ENCODE measurements at places on chromosomes 1 and 21.
A peak's percentile ranks its signal among the peaks of the same experiment; 100 is the strongest.

DNA sequence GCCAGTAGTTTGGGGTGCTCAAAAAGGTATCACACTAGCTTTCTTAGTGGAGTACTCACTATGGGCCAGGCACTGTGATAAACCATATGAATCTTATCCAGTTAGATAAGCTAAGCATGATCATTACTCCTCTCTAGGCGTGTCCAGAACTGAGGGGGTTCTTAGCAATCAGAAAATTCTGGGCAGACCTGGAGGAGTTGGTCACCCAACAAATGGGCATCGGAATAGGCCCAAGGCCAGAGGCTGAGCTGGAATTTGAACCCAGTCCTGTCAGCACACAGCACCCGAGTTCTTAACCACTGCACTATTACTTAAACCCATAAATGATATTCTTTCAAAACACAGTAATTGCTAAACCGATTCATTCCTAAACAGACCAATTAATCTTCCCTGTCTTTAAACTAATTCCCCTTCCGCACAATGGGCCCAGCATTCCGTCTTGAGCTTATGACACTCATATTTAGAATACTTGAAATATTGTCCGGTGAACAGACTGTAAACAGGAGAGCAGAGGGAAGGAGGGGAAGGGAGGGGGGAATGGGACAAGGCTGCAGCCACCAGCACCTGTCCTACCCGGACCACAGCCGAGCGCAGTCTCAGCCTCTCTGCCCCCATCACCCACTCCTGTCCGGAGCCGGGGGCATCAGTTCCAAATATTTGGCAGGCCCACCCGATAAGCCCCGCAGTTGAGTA, 113.0 kb upstream of the GADD45A start:
- DNase-seq = no peak

DNA sequence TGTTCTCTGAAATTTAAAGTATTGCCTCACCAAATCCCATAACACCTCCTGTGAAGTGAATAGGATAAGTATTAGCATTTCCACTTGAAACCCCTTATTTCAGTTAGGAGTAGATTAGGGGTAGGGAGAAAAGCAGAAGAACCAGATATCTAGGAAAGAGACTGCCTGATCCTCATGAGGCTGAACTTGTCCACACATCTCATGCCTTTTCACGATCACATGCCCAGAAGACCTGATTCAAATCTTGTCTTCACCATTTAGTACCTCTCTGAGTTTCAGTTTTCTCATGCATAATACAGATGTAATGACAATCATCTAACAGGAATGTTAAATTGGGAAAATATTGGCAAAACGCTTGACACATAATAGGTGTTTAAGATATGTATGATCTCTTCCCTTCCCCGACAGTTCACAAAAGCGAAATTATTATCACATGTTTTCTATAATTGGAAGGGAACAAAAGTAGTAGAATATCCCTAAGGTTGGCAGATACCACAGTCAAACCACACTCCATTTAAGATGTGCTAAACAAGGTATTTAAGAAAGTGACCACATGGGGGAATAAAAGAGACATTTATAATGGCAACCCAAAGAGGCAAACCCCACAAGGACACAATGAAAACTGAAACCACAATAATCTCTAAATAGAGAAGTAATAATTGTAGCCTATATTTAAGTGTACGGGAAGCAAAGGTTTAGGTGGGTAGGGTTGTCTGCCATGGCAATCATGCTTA, 25.2 kb downstream of the GFI1 start:
- no peak for DNase-seq

- DNase-seq = no peak
Measured at GRCh38 chr1:156191292-156191964, 2.5 kb upstream of the SLC25A44 start.

DNA sequence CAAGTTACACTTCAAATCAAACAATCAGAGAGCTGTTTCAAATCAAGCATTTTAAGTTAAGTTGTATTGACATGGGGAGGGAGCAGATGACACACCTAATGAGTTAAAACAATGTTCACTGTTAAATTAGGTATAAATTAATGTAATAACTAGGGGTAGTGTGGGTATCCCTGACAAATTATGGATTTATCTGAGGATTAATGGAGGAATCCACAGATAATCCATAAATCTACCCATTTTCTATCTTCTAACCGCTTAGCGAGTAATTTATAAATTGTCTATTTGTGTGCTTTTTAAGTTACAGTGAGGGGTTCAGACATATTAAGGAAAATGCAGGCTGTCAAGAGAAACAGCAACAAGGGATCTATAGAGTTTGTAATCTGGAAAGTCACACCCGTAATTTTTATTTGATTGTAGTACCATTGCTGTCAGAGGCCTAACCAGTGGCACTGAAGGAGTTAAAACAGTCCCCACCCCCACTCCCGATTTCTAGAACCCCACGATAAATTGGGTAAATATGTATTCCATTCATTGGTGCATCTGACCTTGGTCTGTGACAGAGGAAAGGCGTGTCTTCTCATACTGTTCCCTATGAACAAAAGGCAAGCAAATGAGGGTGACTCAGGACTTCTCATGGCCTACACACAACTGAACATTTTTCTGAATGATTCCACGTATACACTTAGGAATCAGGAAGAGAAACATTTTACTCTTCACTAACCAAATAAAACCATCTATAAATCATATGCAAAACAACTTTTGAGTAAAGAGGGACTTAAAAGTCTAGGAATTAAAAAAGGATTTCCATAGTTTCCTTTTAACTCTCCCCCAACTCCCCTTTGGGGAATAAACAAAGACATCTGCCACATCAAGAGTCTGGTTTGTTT, 7.4 kb downstream of the IRF2BP2 start:
- no peak for DNase-seq

GRCh38 chr1:197127246-197127912, 19.1 kb downstream of the ASPM start:
- DNase-seq = no peak

DNA sequence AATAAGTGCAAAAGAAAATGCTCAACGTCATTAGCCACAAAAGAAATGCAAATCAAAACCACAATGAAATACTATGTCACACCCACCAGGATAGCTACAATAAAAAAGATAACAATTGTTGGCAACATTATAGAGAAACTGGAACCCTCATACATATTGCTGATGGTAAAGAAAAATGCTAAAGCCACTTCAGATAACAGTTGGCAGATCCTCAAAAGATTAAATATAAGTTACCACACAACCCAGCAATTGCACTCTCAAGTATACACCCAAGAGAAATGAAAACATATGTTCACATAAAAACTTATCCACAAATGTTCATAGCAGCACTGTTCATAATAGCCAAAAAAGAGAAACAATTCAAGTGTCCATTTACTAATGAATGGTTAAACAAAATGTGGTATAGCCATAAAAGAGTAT, 20.7 kb downstream of the TRIM33 start:
- DNase-seq = no peak

GRCh38 chr1:243390162-243390791, 134.4 kb downstream of the SDCCAG8 start:
- peak; percentile 13 for DNase-seq

- DNase-seq = no peak
Measured at GRCh38 chr21:38082936-38083485, 166.8 kb upstream of the KCNJ6 start.

GRCh38 chr21:21175798-21176334, 177.7 kb downstream of the NCAM2 start:
- no peak for DNase-seq

GRCh38 chr1:30888391-30888790, 20.2 kb downstream of the SDC3 start:
- peak; percentile 97 for DNase-seq

DNA sequence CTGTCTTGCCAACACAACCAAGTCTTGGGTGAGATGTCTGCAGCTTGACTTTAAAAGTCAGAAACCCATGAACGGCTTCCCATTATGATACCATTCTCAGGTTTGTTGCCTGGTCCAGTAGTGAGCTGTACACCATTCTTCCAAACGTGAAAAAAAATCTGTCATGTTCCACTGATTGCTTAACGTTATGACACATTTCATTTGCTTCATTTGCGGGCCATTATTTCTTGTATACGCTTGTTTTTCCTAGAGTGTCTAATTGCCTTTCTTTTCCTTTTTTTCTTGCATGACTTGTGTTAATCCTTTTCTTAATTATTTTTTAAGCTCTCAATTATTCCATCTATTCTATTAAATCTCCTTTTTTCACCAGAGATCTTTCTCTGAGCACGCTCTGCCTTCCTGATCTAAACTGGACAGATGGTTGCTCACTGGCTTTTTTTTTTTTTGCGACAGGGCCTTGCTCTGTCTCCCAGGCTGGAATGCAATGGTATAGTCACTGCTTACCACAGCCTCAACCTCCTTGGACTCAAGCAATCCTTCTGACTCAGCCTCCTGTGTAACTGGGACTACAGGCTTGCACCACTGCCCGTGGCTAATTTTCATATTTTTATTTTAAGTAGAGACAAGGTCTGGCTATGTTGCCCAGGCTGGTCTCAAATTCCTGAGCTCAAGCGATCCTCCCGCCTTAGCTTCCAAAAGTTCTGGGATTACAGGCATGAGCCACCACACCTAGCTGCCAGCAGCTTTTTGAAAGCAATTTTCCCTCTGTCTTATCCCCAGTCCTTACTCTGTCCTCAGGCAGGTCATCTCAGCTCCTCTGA, 31.7 kb upstream of the CAMTA1 start:
- no peak for DNase-seq

DNA sequence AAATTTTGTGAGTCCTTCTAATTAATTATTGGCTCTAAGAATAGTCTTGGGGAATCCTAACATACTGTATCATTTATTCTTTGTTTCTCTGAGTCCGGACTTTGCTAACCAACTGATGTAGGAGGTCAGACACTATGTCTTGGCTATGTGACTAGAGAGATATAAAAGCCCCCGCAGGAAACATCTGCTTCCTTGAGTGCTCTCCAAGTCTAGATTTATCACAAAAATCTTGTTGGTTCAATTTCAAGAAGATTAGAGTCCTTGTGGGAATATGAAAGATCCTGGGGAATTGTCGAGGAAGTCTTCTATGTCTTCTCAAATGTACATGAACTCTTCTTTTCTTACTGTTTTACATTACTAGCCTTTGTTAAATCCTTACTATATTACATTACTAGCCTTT, 1712.5 kb downstream of the NCAM2 start:
- no peak for DNase-seq

GRCh38 chr1:2174348-2175054, 20.1 kb downstream of the FAAP20 start:
- peak; percentile 60 for DNase-seq

DNA sequence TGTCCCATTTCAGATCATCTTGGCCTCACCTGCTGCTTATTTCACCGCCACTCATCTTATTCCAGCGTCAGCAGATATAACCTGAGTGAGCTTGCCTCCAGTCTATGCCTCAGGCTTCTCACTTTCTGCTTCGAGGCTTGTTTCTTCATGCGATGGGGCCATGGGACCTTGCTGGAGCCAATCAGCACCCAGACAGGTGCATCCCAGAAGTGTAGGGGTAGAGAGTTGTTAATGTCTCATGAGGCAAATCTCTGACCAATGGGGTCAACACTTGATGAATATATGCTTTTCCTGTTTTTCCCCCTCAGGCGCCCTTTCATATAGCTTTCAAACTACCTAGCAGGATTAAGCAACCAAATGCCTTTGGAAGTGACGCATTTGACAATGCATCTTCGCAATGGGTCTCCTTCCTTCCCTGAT, 935 bp upstream of the YIPF1 start:
- no peak for DNase-seq

DNA sequence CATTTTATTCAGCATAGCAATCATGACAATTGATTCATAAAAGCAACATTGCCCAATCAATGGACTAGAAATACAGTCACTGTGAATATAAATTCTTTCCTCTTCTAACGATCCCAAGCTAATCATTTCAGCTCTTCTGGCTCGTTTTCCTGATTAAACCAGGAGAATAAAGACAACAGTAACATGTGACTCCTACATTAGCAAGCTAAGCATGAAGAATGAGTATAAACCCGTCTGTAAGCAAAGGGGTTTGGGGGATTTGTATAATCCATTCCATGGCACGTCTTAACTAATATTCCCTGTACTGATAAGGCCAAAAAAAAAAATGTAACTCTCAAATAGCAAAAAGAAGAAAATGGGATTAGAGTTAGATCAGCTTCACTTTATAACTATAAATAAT, 21.6 kb downstream of the IRF2BP2 start:
- no peak for DNase-seq

GRCh38 chr21:46126309-46127238, 28.7 kb downstream of the COL6A2 start:
- peak; percentile 3 for DNase-seq

GRCh38 chr1:45510036-45510971, 10.2 kb downstream of the MMACHC start:
- DNase-seq = no peak

DNA sequence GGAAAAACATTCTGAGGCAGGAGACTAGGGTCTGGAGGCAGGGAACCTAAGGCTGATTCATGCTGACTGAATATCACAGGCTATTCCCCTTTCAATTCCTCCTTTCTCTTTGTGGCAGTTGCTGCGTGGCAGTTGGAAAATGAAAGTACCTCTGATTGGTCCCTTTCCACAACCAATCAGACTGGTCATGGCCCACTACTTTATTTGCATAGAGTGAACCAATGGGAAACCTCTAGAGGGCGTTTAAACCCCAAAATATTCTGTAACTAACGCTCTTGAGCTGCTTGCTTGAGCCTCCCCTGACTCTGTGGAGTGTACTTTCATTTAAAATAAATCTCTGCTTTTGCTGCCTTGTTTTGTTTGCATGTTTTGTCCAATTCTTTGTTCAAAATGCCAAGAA, 27.7 kb upstream of the VN1R5 start:
- DNase-seq = no peak

GRCh38 chr1:18750600-18750999, 108.9 kb downstream of the TAS1R2 start:
- DNase-seq = no peak

- no peak for DNase-seq
Measured at GRCh38 chr1:94669198-94669597, 127.6 kb upstream of the F3 start.

DNA sequence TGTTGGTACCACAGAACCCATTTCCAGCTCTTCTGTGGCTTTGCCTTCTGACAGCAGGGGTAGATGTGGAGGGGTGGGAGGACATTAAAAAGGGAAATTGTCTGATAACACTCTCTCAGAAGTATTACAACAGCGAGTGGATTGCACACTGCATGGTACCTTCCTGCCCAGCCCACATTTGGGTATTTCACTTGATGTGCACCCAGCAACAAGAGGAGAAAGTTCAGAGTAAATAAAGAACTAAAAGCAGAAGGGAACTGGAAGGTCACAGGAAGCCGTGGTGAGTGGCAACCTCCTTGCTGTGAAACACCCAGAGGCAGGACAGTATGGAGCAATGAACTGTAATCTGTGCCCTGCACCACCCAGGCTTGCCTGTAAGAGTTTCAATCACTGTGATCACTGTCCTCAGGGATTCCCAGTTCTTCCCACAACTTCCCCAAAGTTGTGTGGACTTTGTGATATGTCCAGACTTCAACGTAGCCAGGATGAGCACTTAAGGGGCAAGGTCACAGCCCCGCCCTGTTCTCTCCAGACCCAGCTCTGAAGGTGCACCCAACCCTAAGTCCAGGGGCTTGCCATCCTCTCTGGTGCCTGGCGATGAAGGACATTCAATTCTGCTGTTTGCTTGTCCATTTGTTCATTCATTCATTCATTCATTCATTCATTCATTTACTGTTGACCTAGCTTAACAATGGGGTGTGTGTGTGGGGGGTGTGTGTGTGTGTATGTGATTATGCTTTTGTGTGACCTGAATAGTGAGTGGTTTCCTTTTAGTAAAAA, 18.7 kb upstream of the F5 start:
- no peak for DNase-seq

Measured in posterior cingulate gyrus (tissue), 11 donors.